ENCODE measurements at places on chromosomes 13 and 19.

GRCh38 chr19:44702551-44703176, 3.7 kb downstream of the CEACAM16 start:
- no peak for DNase-seq

GRCh38 chr19:4909156-4909896, at the start of gene UHRF1:
UHRF1 (plus strand) TSS chr19:4909501; CDS start chr19:4910886, 1,385 bp downstream.
- no peak for DNase-seq

GRCh38 chr19:58492265-58492664, 16.1 kb downstream of the ZNF446 start:
- DNase-seq = no peak

DNA sequence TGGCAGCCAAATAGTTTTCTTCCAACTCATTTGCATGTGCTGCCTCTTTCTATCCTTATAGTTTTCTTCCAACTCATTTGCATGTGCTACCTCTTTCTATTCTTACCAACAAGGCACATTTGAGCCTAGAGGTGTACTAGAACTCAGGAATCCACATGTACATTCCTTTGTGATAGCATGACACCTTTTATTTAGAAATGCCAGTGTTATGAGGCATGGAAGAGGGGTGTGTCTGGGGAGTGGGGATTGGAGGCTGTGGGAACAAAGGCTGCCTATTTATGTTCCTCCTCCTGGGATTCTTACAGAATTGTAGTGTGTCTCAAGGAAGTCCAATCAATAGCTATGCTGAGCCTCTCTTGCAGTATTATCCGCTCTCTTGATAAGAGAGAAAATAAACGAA, 966.7 kb downstream of the PCDH17 start:
- no peak for DNase-seq

DNA sequence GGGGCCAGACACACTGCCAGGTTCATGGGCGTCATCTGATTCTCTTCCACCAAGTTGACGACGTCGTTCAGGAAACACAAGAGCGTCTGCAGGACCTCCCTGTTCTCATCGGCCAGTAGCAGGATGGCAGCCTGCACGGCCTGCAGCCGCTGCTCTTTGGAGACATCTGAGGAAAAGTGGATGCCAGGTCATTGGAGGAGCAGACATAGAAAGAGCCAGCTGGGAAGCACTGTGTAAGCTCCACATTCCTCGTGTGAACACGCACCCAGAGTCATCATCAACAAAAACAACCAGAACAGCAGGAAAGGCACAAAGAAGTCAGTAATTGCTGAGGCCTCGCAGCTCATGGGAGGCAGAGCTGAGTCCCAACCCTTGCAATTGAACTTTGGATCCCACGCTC, 96.5 kb downstream of the KL start:
- no peak for DNase-seq

DNA sequence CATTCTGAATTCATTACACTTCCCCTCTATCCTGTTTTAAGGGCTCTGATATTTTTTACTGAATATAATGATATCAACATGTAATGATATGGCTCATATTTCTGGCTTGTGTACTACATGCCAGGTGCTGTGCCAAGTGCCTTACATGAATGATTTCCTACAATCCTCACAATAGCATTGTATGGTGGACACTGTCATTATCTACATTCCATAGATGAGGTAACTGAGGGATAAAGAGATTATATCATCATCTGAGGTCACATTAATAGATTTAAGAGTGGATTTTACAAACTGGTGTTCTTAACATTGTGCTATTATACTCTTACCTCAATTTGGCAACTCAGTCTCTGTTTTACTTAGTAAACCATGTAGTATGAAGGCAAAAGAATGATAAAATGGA, 502.0 kb downstream of the LIG4 start:
- DNase-seq = no peak

DNA sequence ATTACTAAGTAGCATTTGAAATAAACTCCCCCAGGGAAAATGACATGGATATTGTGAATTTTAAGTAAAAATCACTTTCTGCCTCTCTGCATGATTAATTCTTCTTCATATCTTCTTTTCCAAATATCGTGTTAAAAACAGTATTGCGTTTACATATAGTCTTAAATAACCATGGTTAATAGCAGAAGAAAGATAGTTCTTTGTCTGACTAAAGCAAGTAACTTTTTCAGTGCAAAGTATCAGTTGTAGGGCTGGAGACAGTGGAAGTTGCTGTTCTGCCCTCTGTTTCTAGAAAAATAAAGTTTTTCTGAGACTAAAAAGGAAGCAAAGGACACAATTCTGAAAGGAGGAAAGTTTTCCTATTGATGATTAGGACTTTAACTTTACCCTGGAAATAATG, 330.2 kb downstream of the NDFIP2 start:
- no peak for DNase-seq

- DNase-seq = no peak
Measured at GRCh38 chr13:40895227-40896184, 106.1 kb downstream of the SLC25A15 start.

DNA sequence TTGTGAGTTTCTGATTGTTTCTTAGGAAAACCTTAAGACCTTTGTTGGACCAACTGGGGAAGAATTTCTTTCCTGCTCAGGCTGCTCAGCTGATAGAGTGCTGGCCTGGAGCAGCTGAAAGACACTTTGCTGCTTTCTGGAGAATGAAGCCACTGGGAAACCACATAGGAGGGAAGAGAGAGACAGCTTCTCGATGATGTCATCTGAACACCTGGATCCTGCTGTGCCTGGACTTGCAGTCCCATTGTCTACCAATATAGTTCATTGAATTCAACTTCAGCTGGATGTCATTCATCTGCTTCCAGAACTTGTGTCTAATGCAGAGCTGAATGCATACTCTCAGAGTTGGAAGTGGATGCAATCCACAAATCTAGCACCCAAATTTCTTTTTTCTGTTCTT, 34.3 kb upstream of the TSHZ3 start:
- DNase-seq = no peak

GRCh38 chr19:46726971-46727501, 10.1 kb upstream of the PRKD2 start:
- no peak for DNase-seq

DNA sequence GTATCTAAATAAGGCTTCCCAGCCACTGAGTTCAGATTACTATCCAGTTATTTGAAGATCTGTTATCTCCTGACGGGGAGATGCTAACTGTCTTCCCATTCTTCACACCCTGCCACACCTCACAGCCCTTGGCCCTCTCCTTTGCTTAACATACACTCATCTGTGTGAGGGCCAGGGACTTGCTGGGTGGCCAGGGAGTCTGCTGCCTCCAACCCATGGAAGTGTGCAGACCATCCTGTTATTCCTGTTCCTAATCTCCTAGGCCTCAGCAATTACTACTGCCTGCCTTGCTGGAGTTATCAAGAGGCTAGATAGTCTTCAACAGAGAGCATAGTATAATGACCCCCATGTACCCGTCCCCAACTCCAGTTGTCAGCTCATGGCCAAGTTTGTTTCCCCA, 36.2 kb upstream of the GTF3A start:
- DNase-seq = no peak

DNA sequence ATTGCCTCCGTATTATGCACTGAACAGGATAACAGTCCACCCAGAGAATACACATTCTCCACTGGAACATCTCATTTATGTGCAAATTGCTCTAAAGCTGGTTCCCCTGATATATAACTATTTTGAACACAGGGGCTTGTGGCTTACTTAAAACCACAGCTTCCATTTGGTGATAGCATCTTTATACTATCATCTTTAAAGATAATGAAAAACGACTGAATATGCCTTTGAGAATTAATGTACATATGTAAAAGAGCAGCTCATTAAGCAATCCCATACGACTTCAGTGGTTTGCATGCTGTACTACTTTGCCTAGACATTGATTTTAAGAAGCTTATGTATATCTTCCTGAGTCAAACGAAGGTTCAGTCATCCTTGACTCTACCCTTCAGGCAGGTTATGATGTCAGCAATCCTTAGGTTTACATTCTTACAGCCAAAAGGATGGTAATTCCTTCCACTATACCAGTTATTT, 40.8 kb downstream of the BRD4 start:
- no peak for DNase-seq

GRCh38 chr13:95231393-95231792, 69.9 kb downstream of the ABCC4 start:
- DNase-seq = no peak

DNA sequence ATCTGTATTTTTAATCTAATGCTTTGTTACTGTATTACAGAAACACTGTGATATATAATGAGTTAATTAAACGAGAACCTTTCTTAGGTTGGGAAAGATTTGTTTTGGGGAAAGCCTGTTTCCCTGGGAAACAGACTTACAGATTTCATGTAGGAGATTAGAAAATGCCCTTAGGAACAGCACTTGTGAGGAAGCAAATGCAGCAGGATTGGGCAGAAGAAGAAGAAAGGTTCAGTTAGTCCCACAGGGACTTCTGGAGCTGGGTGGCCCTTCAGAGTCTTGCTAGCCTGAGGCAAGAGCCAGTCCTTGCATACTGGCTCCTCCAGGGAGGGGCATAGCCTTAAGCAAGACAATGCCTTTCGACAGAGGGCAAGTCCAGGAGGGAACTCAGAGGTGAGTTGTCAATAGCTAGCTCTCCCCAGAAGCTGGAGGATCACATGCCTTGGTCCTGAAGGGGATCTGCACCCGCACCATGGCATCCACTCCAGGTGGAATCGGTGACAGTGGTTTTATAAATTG, 36.8 kb downstream of the N4BP2L1 start:
- no peak for DNase-seq

- DNase-seq = no peak
Measured at GRCh38 chr13:42796747-42797356, 15.5 kb downstream of the FAM216B start.

DNA sequence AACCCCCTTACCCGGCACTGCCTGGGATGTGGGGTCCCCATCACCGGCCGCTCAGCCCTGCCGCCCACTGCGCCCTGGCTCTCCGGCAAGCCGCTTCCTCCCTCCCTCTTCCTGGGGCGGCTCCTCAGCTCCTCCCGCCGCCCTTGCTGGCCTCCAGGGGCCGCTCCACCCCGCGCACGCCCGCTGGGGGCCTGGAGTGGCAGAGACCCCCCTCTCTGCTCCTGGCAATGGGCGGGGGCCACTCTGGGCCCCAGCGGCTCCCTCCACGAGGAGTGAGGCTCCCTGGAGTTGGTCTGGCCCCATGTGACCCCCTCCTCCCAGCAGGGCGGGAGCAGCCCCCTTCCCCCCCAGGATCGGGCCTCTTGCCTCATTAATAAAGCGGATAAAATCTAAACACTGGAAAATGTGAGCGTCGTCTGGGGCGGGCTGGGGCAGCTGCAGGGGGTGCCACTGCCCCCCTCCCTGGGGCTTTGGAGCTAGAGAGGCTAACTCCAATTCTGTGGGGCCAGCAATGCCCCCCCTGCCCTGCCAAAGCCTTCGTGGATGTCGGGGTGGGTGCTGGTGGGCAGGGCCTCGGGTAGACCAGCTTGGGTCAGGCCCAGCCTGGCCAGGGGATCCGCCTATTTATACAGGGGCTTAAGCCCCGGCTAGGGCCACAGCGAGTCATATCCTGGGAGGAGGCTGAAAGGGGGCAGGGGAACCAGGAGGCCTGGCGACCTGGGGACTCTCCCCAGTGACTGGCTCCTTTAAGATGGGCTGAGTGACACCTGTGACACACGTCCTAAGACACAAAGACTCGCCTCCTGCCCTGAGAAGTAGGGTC, at the start of gene PTGER1:
PTGER1 (minus strand) TSS at position 104 of the 823 bp plus-strand sequence. CDS start 1,034 bp downstream, outside the sequence.
- DNase-seq = no peak

DNA sequence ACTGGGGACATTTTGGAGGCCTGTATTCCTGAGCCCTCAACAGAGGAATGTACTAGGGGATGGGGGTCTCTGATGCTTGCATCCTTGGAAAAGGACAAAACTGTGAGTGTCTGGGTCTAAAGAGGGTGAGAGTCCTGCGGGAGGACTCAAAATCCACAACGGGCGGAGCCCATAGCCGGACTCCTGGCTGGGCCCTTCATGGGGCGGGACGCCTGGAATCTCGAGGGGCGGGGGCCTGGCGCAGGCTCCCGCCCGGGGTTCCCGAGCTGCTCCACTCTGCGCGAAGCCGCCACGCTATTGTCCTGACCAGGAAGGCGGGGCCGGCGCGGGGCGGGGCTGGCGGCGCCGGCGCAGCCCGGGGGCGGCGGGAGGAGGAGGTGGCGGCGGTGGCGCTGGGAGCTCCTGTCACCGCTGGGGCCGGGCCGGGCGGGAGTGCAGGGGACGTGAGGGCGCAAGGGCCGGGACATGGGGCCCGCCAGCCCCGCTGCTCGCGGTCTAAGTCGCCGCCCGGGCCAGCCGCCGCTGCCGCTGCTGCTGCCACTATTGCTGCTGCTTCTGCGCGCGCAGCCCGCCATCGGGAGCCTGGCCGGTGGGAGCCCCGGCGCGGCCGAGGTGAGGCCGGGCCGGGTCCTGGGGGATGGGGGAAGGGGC, at the start of gene APLP1:
APLP1 (plus strand) TSS at position 403 of the 651 bp plus-strand sequence; CDS start at position 466, 63 bp downstream.
- DNase-seq = no peak

DNA sequence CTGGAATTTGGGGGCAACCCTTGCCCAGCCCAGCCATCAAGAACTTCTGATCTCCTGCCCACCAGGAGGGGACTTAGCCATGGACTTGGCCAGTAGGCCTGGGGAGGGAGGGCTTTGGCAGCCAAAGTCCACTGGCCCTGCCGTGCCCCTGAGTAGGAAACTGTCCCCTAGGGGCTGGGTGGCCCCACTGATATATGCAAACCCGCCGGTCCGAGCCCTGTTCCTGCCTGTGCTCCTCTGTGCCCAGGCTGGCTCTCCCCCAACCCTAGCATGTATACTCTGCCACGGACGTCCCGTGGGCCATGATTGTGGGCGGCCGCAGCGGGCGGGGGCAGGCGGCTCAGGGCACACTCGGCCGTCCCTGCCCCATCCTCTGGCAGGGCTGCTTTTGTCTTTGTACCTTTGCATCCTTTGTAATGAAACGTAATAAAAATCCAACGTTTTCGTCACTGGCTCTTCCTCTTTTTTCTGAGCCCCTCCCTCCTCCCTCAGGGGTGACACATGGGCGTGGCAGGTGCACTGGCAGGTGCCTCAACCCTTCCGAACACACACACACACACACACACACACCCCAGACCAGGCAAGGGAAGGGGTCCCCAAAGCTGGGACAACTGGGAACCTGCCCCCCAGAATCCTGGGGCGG, 9.1 kb downstream of the COMP start:
- no peak for DNase-seq

DNA sequence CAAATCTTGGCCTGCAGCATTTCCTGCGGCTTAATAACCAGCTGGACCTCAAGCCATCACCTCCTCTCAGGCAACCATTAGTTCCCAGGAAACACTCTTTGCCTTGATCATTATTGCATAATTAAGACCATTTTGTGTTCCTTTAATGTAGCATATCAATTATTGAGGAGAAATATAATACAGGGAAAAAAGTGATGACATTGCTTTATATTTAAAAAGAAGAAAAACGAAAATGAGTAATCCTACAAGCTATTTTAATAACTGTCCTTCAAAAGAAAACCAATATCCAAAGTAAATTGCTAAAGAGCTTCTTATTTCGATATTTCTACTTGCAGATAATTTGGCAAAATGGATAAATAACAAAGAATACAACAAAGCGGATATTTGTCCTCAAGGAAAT, 1084.7 kb downstream of the EFNB2 start:
- DNase-seq = no peak

DNA sequence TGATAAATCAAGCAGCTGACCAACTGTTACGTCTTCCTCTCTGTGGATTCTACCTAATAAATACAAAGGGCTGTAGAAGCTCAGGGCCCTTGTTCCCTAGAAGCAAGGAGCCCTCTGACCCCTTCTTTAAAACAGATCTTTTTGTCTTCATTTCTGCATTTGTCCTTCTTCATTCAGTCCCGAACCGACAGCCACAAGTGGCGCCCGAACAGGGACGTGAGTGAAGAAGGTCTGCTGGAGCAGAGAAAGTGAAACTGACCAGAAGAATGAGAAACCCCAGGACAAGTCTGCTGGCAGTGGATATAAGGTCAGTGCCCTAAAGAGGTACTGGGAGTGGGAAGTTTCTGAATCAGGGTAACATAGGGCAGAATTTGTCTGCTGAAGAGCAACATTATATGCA, 13.1 kb downstream of the ZNF773 start:
- no peak for DNase-seq

- DNase-seq = no peak
Measured at GRCh38 chr13:23963947-23964346, 66.6 kb upstream of the C1QTNF9B start.
